ENCODE measurements at places on chromosomes 7 and 10.

DNA sequence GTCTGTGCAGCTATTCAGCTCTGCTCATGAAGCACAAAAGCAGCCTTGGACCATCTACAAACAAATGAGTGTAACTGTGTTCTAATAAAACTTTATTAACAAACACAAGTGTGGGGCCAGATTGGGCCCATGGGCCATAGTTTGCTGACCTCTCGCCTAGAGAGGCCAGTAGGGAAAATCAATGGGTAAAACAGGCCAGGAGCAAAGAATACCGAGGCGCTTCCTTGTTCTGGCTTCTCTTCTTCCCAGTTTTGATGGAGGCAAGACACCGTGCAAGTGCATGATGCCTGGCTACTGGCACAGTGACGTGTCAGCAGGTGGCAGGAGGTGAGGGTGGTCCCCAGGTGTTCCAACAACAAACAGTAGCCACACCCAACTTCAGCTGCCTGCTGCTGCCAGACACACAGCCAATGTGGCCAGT is 94.3 kb upstream of the SDK1 start:
- no peak for DNase-seq

DNA sequence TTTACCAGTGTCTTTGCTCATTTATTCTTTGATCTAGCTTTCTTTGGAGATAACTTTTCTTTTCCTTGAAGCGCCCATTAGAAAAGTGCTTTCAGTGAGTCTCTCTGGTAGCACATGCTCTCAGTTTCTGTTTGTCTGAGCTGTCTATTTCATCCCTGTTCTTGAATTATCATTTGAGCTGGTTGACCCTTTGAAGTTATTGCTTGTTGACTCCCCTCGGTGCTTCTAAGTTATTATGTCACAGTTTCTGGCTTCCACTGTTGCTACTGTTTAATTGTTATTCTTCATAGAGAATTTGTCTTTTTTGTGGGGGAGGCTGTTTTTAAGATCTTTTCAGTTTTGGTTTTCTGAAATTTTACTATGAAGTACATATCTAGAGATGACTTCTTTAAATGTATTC is 11.4 kb upstream of the PRF1 start:
- no peak for DNase-seq

DNA sequence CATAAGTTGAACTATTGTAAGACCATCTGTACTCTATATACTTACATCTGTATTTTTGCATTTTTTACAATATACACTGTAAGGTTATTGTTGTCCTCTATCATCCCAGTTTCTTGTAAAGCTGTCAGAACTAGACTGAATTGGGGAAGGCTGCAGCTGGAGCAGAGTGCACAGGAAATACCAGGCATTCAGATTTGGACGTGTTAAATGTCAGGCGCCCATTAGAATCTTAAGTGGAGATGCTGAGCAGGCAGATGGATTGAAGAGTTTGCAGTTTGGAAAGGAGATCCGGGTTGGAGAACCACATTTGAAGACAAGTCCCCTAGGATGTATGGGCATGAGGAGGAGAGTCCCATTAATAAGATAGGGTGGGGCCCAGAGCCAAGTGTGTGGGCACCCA is 40.4 kb downstream of the MTURN start:
- DNase-seq, result no peak

DNA sequence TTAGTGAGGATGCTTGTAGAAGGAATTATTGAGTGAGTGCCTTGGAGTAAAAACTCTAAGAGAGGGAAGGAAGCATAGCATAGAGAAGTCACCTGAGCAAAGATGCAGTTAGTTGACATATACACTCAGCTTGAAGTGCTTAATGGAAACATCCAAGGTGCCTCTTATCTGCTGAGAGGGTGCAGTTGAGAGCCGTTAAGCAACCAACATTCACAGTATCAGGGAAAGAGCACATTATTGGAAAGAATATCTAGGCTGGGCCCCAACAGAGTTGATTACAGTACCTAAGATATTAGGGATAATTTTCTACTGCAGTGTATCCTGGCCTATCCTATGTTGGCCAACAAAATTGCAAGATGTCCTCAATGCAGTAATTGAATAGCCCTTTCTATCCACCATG is 302.0 kb downstream of the ETV1 start:
- DNase-seq, result no peak

DNA sequence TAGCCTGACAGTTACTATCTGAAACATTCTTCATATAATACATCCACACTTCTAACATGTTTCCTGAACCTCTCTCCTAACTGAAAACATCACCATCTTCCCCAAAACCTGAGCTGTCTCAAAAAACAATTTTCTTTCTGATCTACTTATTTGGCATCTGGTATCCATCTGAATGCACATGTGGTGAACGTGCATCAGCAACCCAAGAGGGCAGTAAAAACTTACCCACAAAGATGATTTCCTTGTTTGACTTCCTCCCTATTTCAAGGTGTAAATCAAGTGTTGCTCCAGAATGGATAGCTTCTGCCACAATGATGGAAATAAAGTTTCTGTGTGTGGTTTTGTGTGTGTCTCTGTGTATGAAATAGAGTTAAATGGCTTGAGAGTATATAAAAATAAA is 500.4 kb downstream of the MAGI2 start:
- DNase-seq, result no peak

DNA sequence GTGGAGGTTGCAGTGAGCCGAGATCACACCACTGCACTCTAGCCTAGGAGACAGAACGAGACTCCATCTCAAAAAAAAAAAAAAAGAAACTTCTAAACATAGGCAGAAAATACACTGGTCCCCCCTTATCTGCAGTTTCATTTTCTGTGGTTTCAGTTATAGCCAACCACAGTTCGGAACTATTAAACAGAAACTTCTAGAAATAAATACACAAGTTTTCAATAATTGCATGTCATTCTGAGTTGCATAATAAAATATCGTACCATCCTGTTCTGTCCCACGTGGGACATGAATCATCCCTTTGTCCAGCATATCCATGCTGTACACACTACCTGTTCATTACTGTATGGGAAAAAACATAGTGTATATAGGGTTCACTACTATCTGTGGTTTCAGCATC is 8.0 kb downstream of the XRCC2 start:
- no peak for DNase-seq

- no peak for DNase-seq
These were observed 88.0 kb downstream of the ATXN7L1 start for GRCh38 chr7:105788356-105788755.

DNA sequence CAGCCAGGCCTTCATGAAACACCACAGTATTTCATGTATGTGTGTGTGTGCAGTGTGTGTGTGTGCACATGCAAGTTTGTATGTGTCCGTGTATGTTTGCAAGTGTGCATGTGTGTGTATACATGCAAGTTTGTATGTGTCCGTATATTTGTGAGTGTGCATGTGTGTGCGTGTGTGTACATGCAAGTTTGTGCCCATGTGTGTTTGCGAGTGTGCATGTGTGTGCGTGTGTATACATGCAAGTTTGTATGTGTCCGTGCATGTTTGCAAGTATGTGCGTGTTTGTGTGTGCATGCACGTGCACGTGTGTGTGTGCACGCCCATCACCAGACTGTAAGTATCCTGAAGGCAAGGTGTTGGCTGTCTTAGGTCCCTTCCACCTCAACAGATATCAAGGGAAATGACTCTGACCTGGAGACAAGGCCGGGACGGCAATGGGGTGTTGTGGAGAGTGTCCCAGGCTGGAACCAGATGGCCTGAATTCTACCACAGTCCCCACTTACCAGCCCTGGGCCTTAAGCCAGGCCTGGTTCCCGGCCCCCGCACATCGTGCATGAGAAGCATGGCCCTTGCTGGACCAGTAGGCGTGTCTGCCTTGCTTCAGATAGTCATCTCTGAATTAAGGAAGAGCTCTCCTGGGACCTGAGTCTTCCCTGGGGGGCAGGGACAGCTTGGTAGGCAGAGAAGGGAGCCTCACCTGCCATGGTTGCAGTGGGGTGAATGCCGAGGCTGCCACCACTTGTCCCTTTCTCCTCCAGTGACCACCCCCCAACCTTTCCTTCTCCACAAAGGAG is 140.0 kb downstream of the GRK5 start:
- no peak for DNase-seq

All from forelimb muscle (tissue), 1 donor.